ENCODE measurements at places on chromosomes 6 and 20. TPM values are rescaled to one million over a fixed set of nuclear protein-coding genes. Genes with fewer than 3 reads are reported as not detected.

RFX6 gene
- 0.08 TPM for polyA plus RNA-seq

MYLK2 gene
- polyA plus RNA-seq, result 0.94 TPM

PLEKHG1 gene
- polyA plus RNA-seq, result 34.2 TPM

LAMA4 gene
- polyA plus RNA-seq, result 88.1 TPM

TMC2 gene
- 0.17 TPM for polyA plus RNA-seq

EPHA7 gene
- 38.6 TPM for polyA plus RNA-seq

DNMT3B gene
- 6.4 TPM for polyA plus RNA-seq

DOK5 gene
- 8.6 TPM for polyA plus RNA-seq

GRCh38 chr6:11683871-11684270 lies 94.7 kb downstream of the ADTRP start:
- no peak for DNase-seq

DNA sequence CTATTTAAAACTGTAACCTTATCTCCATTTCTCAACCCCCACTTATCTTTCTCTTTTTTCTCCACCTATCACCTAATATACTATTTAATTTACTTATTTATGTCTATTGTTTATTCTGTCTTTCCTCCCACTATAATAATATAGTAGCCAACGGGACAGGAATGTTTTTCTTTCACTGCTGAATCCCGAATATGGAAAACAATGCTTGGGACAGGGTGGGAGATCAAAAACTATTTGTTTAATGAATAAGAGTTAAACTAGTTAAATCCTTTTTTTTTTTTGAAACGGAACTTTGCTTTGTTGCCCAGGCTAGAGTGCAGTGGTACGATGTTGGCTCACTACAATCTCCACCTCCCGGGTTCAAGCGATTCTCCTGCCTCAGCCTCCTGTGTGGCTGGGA lies 6.4 kb downstream of the SRPK1 start:
- DNase-seq, result no peak

GRCh38 chr6:70377372-70377771 lies 35.9 kb upstream of the FAM135A start:
- DNase-seq, result no peak

DNA sequence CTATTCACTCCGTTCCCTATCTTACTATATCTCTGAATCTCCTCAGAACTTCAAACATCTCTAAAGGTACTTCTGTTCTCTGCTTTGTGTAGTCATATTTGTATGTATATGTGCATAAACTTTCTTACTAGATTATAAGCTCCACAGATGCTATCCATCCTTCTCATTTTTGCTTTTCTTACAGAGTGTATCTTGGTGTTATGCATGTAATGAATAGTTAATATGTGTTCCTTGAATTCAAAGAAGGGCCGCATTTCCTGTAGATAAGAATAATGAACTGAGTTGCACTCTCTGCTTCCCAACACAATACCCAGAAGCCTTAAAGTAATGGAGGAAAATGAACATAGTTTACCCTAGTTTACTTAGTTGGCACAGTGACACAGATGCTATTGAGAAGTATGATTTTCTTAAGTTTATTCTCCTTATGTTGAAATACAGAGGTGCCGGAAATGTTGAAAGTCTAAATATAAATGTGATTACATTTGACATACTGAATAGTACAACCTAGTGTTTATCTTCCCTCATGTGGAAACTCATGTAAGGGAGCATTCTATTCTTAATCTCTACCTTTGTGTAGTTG lies 6.0 kb downstream of the NUS1 start:
- DNase-seq, result no peak

GRCh38 chr6:128131036-128131435 lies 230.2 kb upstream of the THEMIS start:
- no peak for DNase-seq

DNA sequence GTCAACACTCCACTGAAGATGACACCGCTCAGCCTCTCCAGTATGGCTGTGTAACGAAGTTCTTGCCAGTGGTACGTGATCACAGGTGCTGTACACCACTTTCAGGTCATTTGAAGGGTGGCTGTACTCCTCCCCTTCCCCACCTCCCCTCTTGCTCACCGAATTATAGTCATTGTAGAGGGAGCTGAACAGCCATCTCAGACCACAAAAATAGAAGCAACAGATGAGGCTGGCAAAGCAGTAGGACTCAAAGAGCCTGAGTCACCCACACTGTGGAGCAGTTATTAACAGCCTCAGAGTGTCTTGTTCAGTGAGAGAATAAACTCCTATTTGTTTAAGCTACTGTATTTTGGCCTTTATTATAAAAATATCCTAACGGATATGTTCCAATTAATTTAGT lies 192.5 kb upstream of the MCHR2 start:
- no peak for DNase-seq

GRCh38 chr6:54525731-54526130 lies 217.5 kb downstream of the TINAG start:
- no peak for DNase-seq

DNA sequence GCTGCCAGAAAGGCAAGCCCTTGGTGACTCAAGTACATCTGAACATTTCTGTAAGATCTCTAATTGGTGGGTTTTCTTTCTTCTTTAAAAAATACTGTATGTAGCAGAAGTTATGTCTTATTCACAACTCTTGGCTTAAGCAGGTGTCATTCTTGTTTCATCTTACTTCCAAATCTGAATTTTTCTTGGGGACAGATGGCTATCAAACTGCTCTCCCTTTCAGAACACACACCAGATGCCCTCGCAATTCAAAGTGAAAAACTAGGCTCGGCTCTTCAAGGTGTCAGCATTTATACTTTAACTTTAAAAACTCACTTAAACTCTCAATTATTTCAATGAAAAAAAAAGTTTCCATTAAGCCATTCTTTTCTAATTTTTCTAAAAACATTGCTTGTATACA lies 49.7 kb downstream of the PAK5 start:
- no peak for DNase-seq

DNA sequence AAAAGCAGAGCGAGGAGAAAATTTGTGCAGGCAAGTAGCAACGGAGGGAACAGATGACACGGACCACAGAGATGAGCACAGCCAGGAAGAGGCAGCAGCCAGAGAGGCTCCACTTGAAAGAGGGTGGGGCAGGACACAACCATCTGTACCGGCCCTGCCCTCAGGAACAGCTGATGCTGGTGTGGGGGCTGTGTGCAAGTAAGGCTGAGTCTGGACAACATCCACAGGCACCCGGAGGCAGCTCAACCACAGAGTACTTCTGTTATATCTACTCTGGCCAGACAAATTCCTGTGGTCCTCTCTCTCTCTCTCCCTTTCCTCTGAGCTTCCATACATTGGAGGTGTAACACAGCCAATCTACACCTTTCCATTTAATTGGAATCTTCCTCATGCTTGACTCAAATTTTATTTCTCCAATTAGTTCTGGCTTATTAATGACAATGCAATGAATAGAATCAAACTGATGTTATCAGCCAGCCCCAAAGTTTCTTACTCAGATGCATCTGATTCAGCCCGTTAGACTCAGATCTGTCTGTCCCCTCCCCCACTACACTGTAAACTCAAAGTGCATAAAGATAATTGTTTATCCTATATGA lies 24.9 kb downstream of the KIF13A start:
- DNase-seq, result no peak

DNA sequence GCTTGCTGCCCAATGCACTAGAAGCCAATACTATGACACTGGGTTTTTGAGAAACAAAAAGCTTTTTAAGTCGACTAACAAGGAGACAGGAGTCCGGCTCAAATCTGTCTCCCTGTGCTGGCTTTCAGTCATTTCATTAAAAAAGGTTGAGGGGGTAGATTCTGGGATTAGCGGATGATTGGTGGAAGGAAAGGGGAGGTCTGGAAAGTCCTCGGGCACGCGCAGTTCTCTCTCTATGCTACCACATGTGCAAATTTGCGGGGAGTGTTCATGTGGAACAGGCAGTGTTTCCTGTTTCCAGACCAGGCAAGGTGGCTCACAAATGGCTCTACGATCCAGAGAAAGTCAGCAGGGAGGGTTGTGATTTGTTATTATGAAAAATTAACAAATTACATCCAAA lies 89.1 kb upstream of the TOX2 start:
- no peak for DNase-seq

DNA sequence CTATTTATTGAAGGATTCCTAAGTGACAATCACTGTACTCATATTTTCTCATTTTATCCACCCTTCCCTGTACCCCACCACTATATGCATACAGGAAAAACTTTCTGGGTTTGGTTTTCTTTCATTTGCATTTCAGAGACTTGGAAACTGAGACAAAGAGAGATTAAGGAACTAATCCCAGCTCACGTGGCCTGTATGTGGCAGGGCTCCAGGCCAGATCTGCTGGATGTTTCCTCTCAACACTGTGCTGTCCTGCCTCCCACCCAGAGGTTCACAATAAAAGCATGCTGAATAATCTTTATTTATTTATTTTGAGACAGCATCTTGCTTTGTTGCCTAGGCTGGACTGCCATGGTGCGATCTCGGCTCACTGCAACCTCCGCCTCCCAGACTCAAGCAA lies 50.2 kb downstream of the CEP162 start:
- DNase-seq, result no peak

DNA sequence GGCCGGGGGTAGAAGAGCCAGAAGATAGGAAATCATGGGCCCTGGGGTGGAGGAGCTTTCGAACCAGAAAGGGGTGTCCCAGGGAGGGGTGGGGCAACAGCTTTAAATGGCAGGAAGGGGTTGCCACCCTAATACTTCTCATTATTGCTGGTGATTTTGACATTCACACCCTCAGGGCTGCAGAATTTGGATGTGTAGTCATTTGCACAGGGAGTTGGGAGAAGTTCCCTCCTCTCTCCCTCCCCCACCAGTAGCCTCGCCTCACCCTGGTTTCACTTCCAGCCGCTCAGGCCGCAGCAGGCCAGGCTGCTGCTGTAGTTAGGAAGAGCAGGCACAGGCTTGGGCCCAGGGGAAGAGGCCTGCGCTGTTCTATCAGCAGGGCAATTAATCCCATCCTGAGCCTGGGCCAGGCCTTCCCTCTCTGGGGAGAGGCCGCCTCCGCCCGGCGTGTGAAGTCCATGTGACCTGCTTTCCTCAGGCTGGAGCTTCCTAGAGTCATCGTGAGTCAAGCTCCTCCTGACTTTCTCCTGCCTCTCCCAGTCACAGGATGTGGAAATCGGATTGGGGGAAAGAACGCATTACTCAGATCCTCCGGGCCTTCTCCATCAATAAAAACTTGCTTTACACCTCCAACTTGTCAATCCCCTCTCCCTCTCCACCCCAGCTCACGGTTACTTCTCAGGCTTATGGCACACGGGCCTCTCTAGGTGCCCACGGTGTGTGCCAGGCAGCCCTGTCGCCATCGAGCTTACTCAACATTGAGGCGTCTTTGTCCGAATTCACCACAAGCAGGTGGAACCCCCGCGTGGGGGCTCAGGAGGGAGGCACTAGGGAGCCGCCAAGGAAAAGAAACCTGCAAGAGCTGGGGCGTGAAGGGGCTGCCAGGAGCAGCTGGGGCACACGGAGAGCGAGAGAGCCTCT lies 7.8 kb downstream of the ADTRP start:
- no peak for DNase-seq

- no peak for DNase-seq
These were observed 107.8 kb upstream of the ESR1 start for GRCh38 chr6:151699719-151700118.

GRCh38 chr6:14428269-14428668 lies 310.7 kb downstream of the CD83 start:
- no peak for DNase-seq

DNA sequence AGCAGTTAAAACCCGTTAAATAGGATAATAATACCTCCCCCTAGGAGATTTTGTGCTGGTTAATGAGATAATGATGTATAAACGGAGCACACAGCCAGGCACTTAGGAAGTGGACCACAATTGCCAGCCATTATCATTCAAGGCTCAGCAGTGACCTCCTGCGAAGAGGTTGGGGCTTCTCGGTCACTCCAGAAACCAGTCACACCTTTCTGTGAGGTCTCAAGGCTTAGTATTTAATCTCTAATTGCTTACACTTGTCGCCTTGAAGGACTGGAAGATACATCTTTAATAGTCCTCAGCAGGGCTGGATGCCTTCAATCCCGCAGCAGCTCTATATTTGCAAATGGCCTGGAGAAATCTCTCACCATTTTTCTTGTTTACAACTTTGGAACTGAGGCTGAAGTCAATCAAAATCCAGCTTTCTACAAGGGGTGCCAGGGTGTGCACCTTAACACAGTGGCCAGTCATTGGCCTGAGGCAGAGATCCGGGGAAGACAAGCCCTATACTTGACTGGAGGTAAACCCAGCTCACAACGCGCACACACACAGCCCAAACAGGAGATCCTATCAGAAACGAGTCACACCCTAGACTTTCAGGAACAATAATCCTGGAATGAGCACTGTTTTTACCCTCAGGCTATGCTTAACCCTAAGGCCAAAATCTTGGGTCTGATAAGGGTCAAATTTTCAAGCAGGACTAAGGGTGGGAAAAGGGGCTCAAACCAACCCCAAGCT lies 1.2 kb downstream of the POU5F1 start:
- no peak for DNase-seq

DNA sequence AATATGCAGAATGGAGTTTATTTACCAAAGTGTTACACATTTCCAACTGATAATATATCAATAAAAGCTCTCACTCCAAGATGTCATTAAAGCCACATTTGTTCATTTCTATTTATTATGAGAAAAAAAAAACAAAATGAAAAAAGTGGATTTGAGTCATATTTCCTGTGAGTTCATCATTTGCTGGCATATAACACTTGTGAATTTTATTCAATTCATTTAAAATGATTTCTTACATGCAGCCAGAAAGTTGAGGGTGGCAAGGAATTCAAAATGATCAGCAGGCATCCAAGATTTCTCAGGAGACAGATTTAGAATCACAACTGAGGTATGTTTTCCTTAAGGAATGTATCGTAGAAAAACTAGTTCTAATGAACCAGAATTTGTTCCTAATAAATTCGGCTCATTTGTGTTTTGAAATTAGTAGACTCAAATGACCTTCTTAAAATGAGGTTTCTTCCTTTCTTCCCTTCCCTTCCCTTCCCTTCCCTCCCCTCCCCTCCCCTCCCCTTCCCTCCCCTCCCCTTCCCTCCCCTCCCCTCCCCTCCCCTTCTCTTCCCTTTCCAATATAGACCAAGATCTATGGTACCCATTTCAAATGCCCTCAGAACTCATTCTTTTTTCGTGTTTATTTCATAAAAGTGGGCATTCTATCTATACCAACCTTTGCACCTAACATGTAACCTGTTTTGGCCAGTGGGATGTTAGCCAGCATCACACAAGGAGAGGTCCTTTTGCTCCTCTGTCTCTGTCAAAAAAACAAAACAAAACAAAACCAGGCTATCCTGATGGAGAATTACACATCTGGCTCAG lies 357.9 kb upstream of the TSHZ2 start:
- no peak for DNase-seq

- DNase-seq, result no peak
These were observed 234.2 kb upstream of the SULF2 start for GRCh38 chr20:48019496-48019895.
